ENCODE measurements at places on chromosomes 1 and 21.
A peak's percentile ranks its signal among the peaks of the same experiment; 100 is the strongest.

- no peak for DNase-seq
These were observed 1.9 kb downstream of the GIPC2 start for GRCh38 chr1:78047631-78048030.

- DNase-seq, result no peak
These were observed 1.6 kb upstream of the SNX7 start for GRCh38 chr1:98659879-98660278.

DNA sequence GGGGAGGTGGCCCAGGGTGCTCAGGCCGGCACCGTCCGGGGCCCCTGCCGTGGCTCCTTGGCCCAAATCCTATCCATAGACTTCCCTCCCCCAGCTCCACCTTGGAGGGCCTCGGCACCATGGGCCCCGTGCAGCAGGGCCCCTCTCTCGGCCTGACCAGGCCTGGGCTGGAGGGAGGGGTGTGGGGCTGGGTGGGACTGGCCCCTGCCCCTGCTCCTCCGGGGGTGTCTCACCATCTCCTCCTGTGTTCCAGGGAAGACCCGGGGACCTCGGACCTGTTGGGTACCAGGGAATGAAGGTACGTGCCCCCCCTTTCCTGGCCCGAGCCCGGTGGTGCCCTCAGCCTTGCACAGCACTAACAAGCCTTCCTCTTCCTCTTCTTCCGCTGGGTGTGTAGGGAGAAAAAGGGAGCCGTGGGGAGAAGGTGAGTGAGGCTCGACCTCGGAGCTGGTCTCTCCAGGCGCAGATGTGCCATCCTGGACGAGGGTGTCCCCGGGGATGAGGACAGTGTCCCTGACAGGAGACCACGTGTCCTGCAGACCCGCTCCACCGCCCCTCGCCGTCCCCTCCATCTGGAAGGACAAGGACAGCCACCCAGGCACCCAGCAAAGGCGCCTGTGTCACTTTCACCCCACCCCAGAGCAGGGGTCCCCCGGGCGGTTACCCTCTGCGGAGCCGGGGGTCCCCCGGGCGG, 7.9 kb downstream of the COL6A1 start:
- DNase-seq, result peak; percentile 11

DNA sequence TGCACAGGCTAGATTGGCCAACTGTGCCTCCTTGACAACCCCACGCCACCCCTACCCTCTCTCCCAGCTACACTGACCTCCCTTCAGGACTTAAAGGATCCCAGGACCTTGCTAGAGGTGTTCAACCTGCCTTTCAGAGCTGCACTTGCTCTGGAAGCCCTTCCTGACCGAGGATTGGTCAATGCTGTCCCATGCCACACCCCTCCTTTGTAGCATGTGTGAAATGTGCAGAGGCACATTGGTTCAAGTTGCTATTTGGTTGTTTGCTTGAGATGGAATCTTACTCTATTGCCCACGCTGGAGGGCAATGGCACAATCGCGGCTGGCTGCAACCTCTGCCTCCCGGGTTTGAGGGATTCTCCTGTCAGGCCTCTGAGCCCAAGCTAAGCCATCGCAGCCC, 21.8 kb downstream of the ACTA1 start:
- DNase-seq, result no peak

- no peak for DNase-seq
These were observed 3.5 kb upstream of the TMCO2 start for GRCh38 chr1:40244138-40244744.

DNA sequence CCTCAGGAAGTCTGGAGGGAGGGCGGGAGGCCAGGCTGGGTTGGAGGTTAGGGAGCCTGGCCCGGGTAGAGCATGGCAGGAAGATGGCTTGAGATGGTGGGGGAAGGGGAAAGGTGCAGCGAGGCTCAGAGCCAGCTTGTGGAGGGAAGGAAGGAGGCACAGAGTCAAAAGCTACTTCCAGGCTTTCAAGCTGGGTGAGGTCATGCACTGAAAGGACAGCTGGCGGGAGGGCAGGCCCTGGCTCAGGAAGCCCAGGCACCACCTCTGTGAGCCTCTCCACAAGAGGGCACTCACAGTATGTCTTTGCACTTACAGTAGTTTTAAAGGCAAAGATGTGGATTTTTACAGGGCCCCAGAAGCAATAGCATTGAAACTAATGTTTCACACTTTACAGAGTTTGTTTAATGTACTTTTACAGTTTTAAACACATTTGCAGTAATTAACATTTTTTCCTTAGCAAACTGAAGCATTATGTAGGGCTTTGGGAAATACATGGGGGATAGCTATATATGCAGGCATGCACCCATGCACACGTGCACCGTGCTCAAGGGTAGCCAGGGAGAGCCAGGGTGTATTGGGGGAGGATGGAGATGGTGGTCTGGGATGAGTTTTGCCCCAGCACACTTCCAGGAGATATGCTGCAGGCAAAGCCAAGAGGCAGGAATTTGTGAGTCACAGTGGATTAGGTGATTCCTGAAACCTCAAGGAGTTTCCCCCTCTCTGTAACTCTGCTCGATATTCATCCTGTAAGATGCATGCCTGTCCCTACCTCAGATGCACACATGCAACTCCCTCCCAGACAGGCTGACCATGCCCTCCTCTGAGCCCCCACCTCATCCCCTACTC, 6.1 kb upstream of the ADAM15 start:
- DNase-seq, result peak; percentile 22

- DNase-seq, result no peak
These were observed 44.1 kb upstream of the TSPAN2 start for GRCh38 chr1:115133440-115133839.

DNA sequence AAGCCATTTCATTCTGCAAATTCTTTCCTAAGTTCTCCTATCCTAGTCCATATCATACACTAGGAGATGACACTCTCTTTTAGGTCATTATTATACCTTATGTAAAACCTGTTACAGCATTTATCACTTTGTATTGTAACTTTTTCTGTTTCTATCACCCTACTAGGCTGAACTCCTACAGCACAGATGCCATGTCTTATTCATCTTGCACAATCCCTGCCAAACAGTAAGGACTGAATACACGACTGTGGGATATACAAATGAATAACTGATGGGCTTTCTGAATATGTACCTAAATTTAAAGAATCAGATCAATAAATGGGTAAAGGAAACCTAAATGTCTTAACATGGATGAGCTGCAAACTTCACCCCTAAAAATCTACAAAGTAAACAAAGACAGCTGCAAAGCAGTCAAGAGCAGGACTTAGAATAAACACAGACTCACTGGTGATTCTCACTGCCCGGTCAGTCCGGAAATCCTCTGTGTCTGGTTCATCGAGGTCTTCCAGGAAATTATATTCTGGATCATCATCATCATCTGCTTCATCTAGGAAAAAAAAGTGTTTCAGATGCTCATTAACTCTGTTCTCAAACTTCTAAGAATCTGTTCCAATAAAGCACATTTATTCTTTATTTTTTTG, 62.3 kb downstream of the GON4L start:
- DNase-seq, result no peak

DNA sequence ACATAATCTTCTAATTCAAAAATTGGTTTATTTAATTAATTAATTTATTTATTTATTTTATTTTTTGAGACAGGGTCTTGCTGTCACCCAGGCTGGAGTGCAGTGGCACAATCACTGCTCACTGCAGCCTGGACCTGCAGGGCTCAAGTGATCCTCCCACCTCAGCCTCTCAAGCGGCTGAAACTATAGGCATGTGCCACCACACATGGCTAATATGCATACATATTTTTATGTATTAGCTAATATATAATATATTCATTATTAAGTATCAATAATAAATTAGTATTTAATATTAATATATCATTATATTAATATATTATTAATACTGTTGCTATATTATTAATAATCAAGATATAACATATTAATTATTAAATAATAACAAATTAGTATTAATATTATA, 406.7 kb downstream of the GPATCH2 start:
- no peak for DNase-seq

GRCh38 chr21:33682992-33683627, 40.8 kb downstream of the ITSN1 start:
- DNase-seq, result no peak

GRCh38 chr1:58466630-58467241, 79.8 kb downstream of the OMA1 start:
- no peak for DNase-seq

GRCh38 chr1:111538343-111539025, 35.1 kb upstream of the ADORA3 start:
- no peak for DNase-seq

DNA sequence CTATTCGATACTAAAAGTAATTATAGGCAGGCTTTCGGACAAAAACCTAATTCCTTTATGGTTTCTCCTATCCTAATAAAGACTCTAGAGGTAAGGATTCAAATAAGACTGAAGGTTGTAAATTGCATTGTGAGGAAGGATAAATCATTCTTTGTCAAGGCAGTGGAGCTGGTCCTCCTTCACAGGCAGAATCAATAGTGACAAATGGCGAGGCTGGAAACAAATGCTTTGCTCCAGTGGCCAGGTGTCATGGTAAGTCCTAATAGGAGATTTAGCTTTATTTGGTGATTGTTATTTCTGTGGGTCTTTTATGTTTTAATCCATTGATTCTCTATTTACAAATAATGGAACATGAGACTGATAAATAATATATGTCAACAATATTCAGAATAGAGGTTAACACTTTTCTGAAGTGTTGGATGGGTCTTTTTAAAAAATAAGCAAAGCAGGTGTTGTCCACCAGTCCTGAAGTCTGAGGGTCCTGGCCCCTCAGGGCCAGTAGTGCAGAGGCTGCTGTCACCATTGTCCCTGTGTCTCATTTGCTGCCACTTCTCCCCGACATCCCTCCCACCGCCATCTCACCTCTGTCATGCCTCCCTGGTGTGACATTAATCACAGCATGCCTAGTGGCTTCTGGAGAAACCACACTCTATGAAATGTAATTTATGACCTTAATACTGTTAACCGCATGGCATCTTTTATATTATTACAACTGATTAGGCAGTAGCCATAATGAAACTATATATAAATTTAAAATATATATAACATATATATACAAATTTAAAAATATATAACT, 120.9 kb upstream of the MAGI3 start:
- no peak for DNase-seq

GRCh38 chr1:211742272-211742671, 66.9 kb upstream of the NEK2 start:
- no peak for DNase-seq

- DNase-seq, result no peak
These were observed 144.0 kb downstream of the ROR1 start for GRCh38 chr1:63917571-63918417.

- DNase-seq, result no peak
These were observed 593 bp upstream of the CD53 start for GRCh38 chr1:110872366-110872744.

DNA sequence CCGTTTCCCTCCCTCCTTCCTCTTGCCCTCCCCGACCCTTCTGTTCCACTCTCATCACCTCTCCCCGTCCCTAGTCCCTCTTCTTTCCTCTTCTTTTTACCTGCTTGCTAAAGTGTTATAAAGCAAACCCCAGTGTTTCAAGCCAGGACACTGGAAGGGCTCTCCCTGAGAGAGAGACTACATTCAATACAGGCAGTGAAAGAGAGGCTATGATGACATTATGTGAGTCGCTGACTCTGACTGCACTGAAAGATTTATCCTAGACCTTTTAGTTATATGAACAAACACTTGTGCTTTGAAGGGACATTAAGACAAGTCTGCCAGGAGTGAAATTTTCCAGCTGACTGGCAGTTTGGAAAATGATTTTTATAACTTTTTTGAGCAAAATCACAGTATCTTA, 155.7 kb downstream of the S1PR1 start:
- no peak for DNase-seq

- DNase-seq, result no peak
These were observed 6.7 kb downstream of the PFDN2 start for GRCh38 chr1:161111117-161111516.
